Pons (tissue), 1 donor: ENCODE measurements at places on chromosomes 16 and 17.
A peak's percentile ranks its signal among the peaks of the same experiment; 100 is the strongest.

DNA sequence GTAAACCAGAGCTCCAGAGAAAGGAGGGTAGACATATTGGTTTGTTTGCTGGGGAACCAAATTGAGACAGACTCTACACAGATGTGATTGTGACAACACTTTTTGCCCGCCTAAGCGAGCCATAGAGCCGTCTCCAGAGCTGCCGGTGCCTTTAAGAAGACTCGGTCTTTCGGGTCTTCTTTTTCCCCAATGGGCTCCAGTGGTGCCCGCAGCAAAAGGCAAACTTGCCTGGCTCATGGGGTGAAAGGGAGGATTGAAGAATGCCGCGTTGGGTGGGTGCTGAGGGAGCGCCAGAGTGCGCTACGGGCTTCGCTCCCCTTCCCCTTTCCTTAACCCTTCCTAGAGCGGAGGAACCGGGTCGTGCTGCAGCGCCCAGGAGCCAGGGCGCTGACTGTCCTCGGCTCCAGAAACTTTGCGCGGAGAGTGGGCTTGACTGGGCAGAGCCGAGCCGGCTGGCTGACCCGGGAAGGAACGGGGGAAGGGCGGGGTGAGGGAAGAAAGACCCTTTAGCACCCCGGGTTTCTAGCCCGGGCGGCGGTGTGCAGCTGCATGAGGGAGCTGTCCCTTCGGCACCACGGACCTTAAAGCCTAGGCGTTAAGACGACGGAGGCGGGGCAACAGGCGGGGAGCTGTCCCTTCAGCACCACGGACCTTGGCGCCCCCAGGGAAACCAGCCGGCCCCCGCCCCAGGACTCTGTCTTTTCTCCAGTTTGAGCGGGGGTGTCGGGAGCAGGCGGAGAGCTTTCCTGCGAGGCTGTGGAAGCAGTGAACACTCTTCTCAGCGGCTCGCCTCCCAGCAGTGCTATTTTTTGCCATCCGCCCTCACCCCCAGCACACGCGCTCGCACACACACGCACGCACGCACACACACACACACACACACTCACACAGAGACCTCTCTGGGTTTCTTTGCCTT is at the start of gene CACNG3:
TSS of gene CACNG3 (plus strand) at position 880 of the 916 bp plus-strand sequence. CDS start 420 bp downstream, outside the sequence.
- DNase-seq, result peak; percentile 28

DNA sequence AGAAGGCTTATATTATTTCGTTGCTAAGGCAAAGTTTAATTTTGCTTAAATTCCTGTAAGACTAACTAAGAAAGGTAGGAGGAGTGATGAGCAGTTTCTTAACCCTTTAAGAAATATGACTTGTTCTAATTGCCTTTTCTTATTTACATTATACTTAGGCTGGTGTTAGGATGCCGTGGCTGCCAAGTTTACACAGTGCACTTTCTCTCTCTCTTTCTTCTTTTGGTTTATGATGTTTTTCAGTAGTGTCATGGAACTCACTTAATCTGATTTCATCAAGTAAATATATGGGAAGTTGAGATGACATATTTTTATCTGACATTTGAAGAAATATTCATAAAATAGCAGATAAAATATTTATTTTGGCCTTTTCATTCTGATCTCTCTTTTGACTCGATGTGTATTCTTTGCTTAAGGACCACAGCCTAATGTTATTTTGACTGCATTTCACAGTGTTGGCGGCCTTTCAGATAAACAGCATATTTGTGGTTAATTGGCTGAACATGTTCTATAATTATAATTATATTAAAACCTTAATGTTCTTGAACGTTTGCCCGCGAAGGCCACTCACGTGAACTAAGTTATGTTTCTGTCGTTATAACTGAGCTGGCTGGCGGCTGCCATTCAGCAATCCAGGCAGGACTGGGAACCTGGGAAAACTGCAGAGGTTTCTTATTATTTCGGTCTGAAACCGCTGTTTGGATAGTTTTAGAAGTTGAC is 191.6 kb downstream of the WWOX start:
- no peak for DNase-seq

GRCh38 chr17:46732754-46733398 is 85.6 kb downstream of the WNT3 start:
- no peak for DNase-seq

GRCh38 chr17:46171939-46172338 is 21.3 kb downstream of the KANSL1 start:
- DNase-seq, result no peak

GRCh38 chr16:87707714-87708580 is 57.8 kb downstream of the KLHDC4 start:
- no peak for DNase-seq

DNA sequence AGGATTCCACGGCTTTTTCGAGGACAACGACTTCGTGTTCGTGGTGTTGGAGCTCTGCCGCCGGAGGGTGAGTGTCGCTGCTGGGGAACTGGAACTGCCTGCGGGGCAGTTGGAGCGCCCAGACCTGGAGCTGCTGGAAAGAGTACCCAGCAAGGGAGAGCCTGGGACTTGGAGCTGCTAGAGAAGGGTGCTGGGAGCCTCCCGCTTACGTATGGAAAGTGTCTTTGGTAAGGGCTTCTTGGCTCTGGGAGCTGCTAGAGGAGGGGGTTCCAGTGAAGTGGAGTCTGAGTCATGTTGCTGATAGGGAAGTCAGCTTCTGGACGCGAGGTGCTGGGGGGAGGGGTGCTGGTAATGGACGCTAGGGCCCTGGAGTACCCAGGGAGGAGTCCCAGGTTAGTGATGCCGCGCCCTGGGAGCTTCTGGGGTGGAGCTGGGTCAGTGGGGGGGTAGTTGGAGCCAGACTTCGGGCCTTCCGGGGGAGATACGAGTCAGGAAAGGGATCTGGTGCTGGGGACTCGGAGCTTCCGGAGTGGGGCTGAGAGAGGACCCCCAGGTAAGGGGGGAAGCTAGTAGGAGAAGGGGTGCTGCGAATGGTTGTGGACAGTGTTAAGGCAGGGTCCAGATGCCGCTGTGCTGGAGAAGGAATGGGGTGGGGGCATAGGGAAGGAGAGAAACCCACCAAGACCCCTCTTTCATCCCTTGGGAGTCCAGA is 741 bp downstream of the PLK1 start:
- DNase-seq, result no peak

- no peak for DNase-seq
Measured at GRCh38 chr17:38741461-38741860, 6.7 kb downstream of the PCGF2 start.

GRCh38 chr16:57883953-57884654 is 81.8 kb upstream of the KIFC3 start:
- no peak for DNase-seq

- no peak for DNase-seq
Measured at GRCh38 chr16:19698480-19699465, 19.3 kb downstream of the KNOP1 start.

DNA sequence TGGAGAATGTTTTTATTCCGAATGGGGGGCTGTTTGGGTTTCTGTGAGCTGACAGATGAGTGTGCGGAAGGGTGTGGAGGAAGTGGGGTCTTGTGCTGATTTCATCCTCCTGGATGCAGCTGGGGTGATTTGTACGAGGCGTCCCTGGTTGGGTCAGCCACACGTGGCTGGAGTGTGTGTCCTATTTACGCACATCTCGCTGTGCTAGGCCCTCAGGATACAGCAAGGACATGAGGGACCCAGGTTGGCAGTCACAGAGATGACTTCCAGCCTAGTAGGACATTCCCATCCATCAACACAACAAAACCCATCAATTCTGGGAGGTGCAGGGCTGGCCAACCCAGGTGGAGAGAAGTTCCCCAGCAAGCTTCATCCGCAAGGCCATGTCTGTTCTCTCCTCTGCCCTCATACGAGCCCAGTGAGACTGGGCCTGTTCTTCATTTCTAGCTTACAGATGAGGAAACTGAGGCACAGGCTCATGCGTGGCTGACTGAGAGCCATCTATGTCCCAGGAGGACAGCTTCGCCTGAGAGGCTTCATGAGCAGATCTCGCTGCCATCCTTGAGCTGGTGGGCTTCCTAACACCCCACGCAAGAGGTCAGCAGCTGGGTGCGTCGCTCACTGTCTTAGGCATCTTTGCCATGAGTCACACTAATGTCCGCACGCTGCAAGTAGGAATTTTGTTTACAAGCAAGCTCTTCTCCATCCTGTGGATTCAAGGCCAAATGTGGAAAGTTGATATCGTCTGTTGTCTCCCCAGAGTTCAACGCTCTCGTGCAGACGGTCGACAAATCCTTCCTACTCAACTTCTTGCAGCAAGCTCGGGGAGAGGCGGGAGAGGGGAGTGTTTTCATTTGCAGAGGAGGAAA is 24.4 kb downstream of the IRF8 start:
- no peak for DNase-seq

GRCh38 chr17:70552982-70553334 is 383.6 kb downstream of the KCNJ2 start:
- DNase-seq, result peak; percentile 68

DNA sequence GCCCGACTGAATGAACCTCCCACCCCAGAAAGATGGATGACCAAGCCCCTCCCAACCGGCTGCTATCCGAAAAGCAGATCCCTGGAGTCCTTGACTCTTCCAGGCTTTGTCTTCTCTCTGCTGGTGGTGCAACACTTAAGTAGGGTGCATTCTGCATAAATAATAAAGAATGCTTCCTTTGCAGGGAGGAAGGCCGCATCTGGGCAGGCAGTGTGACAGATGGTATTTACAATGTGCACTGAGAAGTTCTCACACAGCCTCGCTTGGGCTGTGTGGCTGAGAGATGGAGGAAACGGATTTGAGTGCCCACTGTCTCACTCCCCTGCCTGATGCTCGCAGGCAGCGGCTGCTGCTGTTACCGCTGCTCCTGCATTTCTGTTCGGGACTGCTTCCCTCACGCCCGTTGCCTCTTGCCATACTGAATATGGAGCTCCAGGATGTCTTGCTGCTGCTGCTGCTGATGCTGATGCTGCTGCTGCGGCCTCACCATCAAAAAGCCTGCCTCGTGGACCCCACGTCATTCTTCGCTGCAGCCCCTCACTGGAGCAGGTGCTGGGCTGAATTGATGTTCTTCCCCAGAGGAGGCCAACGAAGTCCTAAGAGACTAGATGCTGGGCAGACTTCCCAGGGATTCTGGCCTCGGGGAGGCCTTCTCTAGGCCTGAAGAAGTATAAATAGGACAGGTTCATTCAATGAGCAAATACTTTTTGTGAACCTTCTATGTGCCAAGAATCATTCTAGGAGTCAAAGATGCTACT is 7.1 kb upstream of the RHBDL3 start:
- DNase-seq, result no peak

- DNase-seq, result peak; percentile 40
Measured at GRCh38 chr16:53945996-53946395, 242.0 kb downstream of the FTO start.

GRCh38 chr16:11090232-11090631 is 145.9 kb downstream of the CLEC16A start:
- no peak for DNase-seq

DNA sequence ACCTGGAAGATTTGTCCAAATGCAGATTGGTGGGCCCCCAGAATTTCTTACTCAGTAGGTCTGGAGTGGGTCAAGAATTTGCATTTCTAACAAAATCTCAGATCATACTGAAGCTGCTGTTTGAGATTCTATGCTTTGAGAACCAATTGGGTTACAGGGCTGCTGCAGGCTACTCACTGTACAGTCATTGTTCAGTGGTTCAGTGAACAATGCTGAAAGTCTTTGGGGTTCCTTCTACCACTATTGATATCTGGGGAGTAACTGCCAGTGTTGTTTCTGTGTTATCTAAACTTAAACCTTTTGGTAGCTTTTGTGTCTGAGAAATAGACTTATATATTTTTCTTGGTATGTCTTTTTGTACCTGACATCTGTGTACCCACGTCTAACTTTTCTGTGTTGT is 187.5 kb downstream of the TANC2 start:
- peak; percentile 90 for DNase-seq

GRCh38 chr17:58521680-58522079 is 7.2 kb upstream of the MTMR4 start:
- DNase-seq, result no peak

GRCh38 chr16:54475019-54475601 is 188.5 kb upstream of the IRX3 start:
- no peak for DNase-seq

DNA sequence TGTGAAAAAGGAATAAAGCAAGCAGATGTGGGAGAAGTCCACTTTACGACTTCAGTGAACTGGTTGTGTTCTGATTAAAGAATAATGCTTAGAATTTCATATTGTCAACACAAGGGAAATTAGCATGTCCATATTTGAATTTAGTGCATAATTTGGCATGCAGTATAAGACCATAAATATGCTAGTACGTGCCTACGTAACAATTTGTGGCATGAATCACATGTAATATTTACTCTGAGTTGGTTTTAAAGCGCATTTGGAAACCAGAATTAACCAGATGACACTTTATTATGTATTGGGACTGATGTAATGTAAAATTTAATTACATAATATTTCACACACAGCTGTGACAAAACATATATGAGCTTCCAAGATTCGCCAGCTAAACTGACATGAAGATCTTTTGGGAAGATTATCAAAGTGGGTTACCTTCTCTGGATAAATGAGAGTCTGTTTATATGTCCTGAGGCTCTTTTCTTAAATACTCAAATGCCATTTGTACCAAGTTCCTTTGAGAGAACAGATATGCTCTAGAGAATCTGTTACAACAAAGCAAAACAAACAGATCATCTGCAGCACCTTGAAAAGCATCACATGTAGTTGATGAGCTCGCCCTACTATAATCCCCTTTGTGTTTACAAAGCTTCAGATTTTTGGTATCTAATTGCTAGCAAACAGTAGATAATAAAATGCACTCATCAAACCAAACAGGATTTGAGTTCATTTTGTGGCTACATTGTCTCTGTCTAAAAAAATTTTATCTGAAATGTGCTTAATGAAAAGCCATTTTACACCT is 1468.6 kb downstream of the CDH11 start:
- DNase-seq, result no peak

GRCh38 chr16:77113835-77114234 is 77.2 kb upstream of the MON1B start:
- DNase-seq, result no peak

GRCh38 chr17:8212312-8213180 is 2.2 kb upstream of the AURKB start:
- no peak for DNase-seq

- DNase-seq, result no peak
Measured at GRCh38 chr16:85062323-85062722, 34.7 kb downstream of the KIAA0513 start.

- DNase-seq, result no peak
Measured at GRCh38 chr17:55655777-55656176, 66.9 kb downstream of the TMEM100 start.

- peak; percentile 32 for DNase-seq
Measured at GRCh38 chr17:57943645-57944044, 11.6 kb downstream of the CUEDC1 start.

GRCh38 chr17:4893721-4894560 is 5.4 kb upstream of the C17orf107 start:
- DNase-seq, result no peak

DNA sequence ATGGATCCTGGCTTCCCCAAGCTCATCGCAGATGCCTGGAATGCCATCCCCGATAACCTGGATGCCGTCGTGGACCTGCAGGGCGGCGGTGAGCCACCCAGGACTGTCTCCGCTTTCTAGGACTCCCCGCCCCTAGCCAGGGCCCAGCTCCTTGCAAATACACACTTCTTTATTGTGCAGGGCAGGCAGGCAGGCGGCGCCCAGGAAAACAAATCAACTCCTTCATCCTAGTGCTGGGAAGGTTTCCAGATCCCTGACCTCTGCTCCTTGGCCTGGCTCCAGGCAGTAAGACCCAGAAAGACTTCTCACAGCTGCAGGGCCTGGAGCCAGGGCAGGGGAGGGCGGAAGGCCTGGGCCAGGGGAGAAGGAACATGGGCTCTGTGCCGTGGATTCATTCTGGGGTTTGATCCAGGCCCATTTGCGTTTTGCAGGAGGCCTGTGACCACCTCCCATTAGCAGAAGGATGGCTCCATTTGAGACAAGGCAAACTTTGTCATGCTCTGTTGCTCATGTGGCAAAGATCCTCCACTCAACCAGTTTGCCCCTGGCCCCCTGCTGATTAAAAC is 6.0 kb upstream of the LPCAT2 start:
- DNase-seq, result peak; percentile 99
